Pulmonary artery endothelial cell (primary cell): ENCODE measurements at places on chromosomes 2 and 18. TPM values are rescaled to one million over a fixed set of nuclear protein-coding genes. Genes with fewer than 3 reads are reported as not detected.

Gene MEMO1
- 48.8 and 52.7 TPM in 2 replicates for total RNA-seq

Gene FOXI3
- not detected in 2 replicates for total RNA-seq

GRCh38 chr2:45825001-45825651 is 173.7 kb downstream of the PRKCE start:
- DNase-seq: no peak

DNA sequence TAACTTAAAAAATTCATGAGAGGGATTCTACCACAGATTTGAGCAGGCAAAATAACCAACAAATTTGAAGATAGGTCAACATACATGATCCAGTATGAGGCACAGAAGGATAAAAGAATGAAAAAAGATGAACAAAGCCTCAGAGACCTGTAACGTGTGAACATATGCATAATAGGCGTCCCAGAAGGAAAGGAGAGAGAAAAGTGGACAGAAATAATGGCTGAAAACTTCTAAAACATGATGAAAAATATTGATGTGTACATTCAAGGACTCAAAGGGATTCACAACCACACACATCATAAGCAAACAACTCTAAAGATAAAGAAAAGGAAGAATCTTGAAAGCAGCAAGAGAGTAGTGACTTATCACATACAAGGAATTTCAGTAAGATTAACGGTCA is 100.1 kb upstream of the PARD3B start:
- no peak for DNase-seq

- DNase-seq: no peak
Observed at GRCh38 chr2:96195410-96196066, 13.1 kb downstream of the STARD7 start.

- DNase-seq: no peak
Observed at GRCh38 chr2:158914731-158915130, 53.7 kb upstream of the TANC1 start.

- DNase-seq: no peak
Observed at GRCh38 chr2:168901003-168901402, at the start of gene G6PC2. G6PC2 (plus strand) TSS chr2:168901291; CDS start chr2:168901332, 41 bp downstream.

DNA sequence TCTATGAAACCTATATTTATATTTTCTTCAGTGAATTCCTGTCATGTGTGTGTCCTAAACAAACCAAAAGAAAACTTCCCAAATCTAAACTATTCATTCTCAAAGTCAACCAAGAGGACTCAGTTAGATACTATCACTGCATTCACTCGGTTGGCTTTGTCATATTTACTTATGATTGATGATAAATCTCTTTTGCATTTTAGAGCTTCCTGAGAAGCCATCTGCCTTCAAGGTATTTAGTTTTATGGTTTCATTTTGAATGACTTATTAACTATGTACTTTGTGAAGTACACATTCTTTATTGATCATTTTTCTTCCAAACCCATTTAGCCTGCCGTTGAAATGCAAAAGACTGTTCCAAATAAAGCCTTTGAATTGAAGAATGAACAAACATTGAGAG is 36.2 kb downstream of the ANKRD30B start:
- DNase-seq: no peak

- no peak for DNase-seq
Observed at GRCh38 chr2:188295067-188295685, 3.5 kb downstream of the GULP1 start.

GRCh38 chr2:218217360-218218267 is 625 bp downstream of the ARPC2 start:
- DNase-seq: no peak

GRCh38 chr2:229407170-229407569 is 136.1 kb upstream of the PID1 start:
- DNase-seq: peak; percentile 93
